ENCODE measurements at places on chromosomes 3 and 15.

GRCh38 chr15:81295486-81296121, 28.3 kb downstream of the STARD5 start:
- no peak for DNase-seq

DNA sequence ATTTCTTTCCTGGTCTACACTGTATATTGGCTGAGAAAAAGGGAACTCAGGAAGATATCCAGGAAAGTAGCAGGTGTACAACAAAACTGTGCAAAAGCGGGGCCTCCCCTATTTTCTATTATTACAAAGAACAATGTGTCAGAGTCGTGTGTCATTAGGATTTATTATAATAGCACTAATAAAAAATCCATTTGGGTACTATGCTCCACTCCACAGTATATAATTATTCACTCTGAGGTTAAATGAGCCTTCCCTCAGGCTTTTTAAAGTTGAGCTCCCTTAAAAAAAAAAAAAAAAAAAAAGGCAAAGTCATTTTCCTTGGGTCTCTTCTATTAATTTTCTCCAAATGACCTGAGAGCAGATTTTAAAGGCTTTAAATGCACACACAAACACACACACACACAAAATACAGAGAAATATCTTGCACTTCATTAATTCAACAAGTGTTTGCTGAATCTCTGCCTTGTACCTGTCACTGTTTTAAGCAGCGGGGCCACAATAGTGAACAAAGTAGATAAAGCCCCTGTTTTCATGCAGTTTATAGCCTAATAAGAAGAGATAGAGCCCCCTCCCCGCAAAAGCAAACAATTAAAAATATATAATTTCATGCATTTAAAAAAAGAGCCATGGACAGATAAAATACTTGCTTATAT, 1.3 kb upstream of the DPP8 start:
- DNase-seq: no peak

- DNase-seq: no peak
Measured at GRCh38 chr3:150396956-150397550, 11.0 kb upstream of the TSC22D2 start.

- DNase-seq: no peak
Measured at GRCh38 chr3:185153171-185153771, 411 bp upstream of the C3orf70 start.

DNA sequence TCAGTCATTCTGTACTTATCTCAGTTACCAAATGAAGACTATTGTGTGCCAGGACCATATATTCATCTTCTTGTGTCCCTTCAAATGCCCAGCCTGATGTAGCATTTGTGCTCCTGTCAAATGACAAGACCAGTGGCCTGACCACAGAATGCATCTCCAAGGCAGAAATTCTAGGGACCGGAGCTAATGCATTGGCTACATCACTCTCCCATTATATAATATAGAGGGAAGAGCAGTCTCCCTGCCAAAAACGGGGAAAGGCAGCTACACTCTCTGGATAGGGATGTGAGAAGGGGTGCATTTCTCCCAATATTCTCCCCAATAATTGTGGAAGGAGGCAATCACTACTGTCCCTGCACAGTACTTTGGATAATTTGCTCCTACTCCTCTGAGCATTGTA, 312.0 kb downstream of the EPHB1 start:
- no peak for DNase-seq

DNA sequence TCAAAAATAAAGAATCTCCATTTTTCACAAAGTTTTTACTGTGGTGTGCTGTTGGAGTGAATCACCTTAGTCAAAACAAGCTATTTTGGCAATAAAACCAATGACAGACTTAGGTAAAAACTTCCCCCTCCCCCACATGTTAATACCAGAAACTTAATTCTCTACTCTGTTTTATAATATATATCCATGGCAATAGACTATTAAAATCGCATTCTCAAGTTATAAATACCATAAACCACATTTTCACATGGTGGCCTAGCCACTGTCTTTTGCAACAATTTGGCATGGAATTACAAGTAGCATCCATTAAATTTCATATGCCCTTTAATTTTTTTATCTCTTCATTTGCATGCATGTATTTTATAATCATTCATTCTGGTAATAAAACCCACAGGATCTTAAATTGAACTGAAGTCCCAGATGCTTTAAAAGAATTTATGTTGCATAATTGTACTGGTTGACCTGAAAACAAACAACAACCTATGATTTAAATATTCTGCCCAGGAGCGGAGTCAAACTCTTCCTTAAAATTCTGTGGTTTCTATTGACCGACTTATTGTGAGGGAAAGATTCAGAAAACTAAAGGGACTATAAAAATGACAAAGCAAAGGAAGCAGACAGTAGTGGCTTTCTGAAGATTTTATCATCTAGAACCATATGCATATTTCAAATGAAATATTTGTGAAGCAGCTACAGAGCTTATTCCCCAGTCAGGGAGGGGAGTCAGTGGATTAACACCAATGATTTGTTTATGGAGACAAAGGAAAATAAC, 229.0 kb upstream of the TBL1XR1 start:
- DNase-seq: no peak
